ENCODE measurements at places on chromosomes 3 and 15.
A peak's percentile ranks its signal among the peaks of the same experiment; 100 is the strongest.

DNA sequence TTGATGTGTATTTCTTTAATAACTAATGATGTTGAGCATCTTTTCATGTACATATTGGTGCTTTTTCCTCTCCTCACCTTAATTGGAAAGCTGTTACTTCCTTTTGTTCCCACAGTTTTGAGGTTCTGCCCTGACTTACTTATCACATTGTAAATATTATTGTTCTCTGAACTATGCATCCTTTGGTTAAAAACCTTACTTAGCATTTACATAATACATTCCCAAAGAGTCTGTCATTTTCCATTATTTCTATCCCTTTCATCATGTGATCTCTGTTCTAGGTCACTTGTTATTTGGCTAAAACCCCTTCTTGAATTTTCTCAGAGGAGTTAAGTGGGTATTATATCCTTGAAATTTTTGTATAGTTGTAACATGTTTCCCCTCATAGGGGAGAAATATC is 33.0 kb downstream of the SLC12A6 start:
- no peak for DNase-seq

DNA sequence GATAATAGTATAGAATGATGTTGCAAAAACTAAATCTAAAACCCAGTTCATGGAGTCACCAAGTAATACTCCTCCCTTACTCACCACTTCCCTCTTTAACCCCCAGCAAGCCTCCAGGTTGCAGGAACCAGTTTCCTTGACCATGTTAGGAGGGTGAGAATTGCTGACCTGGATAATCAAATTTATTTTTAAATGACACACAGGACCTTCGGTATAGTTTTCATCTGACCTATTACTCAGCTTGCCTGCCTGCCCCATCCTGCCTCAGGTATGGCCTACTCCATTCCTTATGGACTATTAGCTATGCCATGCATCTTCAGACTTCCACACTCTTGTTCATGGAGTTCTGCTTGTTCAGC is 883 bp downstream of the RTP4 start:
- no peak for DNase-seq

DNA sequence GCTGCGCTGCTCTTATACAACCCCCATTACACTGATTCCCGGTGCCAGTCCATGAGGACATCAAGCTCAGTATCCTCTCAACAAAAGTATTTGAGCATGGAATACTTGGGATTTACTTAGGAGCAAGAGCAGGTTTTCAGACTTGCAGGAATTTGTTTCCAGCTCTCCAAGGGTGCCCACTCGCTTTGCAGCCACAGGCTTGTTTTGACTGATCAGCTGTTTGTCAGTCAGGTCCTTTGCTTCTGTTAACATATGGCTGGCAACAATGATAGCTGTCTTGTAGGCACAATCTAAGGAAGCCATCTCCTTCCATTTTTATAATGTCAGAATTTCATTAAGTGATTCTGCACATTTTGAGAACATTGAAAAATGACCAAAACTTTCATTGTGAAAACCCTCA is 38.2 kb upstream of the MCF2L2 start:
- DNase-seq, result no peak

DNA sequence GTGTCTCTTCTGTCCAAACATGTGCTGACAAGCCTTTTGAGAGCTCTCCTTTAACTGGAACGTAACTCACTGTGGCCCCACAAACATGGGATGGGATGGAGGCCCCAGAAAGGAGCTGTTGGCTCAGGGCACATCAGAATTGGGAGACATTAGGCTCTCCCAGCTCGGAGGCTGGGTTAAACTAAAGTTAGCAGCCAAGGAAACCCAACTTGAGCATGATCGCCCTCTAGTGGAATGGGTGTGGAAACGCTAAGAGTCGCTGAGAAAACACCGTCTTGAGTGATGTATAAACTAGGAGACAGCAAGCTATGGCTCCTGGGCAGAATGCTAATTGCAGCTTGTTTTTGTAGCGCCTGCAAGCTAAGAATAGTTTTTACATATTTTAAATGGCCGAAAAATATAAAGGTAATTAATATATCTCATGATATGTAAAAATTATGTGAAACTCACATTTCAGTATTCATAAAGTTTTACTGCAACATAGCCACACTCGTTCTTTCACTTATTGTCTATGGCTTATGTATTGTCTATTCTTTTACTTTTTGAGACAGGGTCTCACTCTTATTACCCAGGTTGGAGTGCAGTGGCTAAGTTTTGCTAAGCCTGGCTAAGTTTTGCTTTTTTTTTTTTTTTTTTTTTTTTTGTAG is 138.8 kb upstream of the HACD2 start:
- DNase-seq, result peak; percentile 59

GRCh38 chr3:167892205-167892604 is 156.7 kb downstream of the SERPINI1 start:
- no peak for DNase-seq

DNA sequence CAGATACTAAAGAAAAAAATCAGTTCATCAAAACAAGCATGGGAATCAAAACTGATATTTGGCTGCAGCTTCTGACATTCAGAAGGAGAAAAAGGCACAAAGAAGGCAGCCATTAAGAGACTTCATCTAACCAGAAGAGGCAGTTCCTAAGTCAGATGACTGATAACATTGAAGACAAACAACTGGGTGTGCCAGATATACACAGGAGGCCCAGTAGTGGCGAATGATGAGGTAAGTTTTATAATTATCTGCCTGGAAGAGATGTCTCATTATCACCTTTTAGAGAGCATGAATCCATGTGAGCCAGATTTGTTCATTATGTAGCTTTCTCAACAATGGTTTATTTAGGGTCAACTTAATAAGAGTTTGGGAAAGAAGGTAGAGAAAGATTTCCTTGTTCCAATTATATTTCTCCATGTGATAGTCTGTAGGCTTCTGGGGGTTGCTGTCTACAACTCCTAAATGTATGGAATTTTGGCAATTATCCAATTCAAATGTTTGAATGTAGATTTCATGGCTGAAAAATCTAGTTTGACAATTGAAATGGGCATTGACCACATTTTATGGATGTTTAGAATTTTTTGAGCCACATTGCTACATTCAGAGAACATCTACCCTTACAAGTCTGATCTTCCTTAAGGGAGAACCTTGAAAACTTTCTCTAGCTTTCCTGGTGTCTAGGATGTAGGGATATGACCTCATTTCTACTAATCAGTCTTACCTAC is 50.4 kb upstream of the RASGRF1 start:
- DNase-seq, result no peak

GRCh38 chr3:13023235-13023970 is 49.8 kb downstream of the IQSEC1 start:
- DNase-seq, result no peak

GRCh38 chr3:5296362-5296761 is 108.9 kb downstream of the EDEM1 start:
- DNase-seq, result no peak

- DNase-seq, result peak; percentile 46
These were observed 47.6 kb downstream of the TXNRD3 start for GRCh38 chr3:126607214-126607908.

DNA sequence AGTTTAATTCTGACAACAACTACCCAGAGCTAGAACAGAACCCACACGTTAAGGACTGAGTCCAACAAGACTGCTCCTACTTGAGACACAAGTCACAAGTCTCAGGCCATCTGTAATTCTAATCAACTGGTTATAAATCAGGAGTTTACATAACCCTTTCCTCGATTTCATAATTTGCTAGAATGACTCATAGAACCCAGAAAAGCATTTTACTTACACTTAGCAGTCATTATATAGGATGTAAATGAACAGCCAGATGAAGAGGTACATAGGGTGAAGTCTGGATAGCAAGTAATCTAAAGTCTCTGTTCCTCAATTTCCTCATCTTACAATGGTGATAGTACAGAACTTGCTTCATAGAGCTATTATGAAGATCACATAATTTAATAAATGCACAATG is 1018.2 kb downstream of the DIPK2A start:
- DNase-seq, result no peak

DNA sequence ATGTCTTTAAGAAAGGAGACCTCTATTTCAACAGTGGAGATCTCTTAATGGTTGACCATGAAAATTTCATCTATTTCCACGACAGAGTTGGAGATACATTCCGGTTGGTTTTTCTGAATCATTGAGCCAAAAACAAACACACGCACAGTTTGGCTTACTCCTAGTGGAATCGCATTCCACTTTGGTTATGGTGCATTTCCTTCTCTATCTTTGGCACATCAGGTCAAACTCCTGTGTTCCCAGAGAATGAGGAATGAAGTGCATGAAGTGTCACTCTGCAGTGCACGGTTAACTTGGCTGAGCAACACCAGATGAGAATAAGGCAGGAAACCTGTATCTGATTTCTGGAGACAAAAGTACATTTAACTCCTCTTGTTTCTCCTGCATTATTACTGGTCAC is 38.5 kb downstream of the HDC start:
- no peak for DNase-seq

- DNase-seq, result no peak
These were observed 214.8 kb upstream of the TPRG1 start for GRCh38 chr3:188956839-188957489.

GRCh38 chr3:32876920-32877319 is 59.1 kb downstream of the TRIM71 start:
- DNase-seq, result no peak

GRCh38 chr3:78870484-78870883 is 897.3 kb downstream of the ROBO1 start:
- DNase-seq, result no peak

DNA sequence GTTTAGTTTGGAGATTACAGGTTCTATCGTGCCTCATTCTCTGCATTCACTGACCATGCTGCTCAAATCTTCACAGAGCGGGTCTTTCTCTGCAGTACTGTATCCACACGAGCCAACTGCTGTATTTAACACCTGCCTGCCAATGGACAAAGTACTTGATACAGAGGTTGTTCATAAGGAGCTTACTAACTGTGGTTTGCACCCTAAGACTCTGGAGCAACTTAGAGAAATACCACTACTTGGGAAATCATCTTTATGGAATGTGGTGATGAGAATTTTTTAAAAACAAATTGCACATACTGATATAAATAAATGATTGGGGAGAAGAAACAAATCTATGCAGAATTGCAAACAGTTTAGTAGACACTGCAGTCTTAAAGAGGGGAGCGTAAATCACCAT is 90.0 kb downstream of the PPP2R3A start:
- DNase-seq, result no peak

DNA sequence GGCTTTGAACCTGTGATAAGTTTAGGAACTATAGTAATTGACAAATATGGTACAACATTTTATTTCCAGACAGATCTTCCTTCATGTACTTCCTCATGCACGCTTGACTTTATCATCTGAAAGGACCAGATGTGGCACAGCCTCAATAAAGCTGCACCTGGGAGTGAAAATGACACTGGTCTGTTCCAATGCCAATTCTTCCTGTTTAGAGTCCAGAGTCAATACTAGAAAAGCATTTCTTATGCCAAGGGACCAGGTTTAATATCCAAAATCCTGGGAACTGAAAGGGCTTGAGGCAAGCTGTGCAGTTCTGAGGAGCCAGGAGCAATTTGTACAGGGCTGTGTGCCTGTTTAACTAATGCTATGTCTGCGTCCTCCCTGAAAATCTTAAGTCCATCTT is 15.3 kb downstream of the DPH6 start:
- no peak for DNase-seq

- DNase-seq, result peak; percentile 91
These were observed 131.6 kb upstream of the RASGRP1 start for GRCh38 chr15:38696109-38696727.

GRCh38 chr15:80641384-80641783 is 53.7 kb upstream of the ABHD17C start:
- no peak for DNase-seq

GRCh38 chr15:73333001-73333400 is 35.8 kb downstream of the HCN4 start:
- no peak for DNase-seq

- no peak for DNase-seq
These were observed 48.8 kb upstream of the PTX3 start for GRCh38 chr3:157387708-157388435.

DNA sequence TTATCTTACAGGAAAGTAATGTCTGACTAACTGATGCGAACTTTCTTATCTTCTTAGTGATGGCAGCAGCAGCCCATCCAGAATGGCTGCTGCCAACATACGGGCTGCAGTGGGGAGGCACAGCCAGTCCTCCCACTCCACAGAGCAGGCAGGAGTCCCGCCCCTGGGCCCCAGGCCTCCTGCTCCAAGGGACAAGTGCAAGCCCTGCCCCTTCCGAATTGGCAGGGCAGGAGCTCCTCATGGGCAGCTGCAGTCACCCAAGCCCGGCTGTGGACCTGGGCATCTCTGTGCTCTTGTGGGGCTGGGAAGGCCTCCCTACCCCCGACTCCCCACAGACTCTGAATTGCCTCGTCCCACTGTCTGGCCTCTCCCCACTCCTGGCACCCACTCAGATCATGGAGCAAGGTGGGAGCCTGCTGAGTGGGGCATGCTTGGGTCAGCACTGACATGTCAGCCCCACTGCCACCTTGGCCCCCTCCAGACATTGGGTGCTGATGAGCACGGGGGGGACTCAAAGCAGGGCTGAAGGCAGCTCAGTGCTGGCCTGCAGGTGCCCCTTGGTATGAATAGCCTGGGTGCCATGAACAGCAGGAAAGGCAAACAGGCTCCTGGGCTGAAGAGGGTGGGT is 618.9 kb upstream of the KCNMB2 start:
- no peak for DNase-seq

DNA sequence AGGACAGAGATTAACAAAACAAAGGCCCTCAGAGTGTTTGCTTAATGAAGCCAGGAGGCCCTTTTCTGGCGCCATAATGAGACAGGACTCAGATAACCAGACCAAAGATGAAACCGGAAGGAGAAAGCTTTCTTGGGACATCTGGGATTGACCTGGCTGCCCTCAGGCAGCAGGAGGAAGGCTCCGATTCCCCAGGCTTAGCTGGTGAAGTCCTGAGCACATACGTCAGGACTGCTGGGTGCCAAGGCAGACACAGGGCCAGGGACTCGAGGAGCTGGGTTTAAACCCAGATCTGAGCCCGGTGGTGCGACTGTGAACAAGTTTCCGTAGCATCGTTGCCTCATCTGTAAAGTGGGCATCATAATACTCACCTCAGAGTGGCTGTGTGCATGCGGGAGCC is 36.7 kb upstream of the HRH1 start:
- DNase-seq, result no peak

DNA sequence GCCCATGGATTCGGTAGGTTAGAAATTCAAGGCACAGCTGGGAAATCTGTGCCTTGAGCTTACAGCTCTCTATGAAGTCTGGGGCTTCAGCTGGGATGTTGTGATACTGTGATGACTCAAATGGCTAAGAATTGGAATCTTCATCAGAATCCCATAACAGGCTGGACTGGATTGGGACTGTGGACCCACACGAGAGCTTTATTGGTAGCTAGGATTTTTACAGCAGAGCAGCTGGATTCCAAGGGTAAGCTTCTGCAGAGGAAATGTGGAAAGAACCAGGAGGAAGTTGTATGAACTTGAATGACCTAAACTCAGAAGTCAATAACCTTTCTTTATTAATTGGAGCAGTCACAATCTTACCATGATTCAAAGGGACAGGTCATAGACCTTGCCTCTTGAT is 1187.1 kb downstream of the ROBO1 start:
- no peak for DNase-seq

GRCh38 chr15:83474578-83474977 is 27.4 kb downstream of the SH3GL3 start:
- no peak for DNase-seq

DNA sequence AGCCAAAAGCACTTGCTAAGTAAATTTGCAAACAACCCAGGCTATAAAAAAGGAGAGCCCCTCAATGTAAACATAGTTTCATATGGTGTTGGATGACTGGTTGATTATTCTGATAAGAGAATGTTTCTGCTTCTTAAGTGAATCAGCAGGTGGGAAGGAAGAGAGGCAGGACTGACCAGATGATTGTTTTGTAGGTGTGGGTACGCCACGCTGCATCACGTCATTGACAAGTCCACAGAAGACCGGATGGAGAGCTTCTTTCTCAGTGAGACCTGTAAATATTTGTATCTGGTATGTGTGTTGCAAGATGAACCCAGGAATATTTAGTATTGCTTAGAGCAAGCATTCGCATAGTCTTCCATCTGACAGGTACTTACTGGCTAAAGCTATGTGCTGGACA is 23.4 kb downstream of the EDEM1 start:
- DNase-seq, result no peak
